Nephron progenitor cell (in vitro differentiated cells): ENCODE measurements at places on chromosomes 7 and 10.

DNA sequence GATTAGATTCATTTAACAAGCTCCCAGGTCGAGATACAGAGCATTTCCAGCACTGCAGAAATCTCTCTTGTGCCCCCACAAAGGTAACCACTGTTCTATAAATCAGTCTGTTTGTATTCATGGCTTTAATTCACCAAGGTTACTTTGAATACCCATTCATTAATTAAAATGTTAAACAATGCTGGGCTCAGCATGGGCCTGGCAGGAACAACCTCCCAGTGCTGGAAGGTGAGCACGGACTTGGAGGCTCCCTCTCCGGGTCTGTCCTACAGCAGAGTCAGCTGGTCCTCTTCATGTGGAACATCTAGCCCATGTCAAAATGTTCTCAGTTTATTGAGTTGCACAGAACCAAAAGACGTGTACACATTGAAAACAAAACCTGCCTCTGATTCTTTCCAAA, 15.6 kb upstream of the EFCAB10 start:
- peaks cover 11% of the 10 kb centered on the region for H3K4me1 ChIP-seq
- DNase-seq, result no peak
- no peak overlapping the region for H3K4me3 ChIP-seq
- no peak overlapping the region for H3K27ac ChIP-seq

DNA sequence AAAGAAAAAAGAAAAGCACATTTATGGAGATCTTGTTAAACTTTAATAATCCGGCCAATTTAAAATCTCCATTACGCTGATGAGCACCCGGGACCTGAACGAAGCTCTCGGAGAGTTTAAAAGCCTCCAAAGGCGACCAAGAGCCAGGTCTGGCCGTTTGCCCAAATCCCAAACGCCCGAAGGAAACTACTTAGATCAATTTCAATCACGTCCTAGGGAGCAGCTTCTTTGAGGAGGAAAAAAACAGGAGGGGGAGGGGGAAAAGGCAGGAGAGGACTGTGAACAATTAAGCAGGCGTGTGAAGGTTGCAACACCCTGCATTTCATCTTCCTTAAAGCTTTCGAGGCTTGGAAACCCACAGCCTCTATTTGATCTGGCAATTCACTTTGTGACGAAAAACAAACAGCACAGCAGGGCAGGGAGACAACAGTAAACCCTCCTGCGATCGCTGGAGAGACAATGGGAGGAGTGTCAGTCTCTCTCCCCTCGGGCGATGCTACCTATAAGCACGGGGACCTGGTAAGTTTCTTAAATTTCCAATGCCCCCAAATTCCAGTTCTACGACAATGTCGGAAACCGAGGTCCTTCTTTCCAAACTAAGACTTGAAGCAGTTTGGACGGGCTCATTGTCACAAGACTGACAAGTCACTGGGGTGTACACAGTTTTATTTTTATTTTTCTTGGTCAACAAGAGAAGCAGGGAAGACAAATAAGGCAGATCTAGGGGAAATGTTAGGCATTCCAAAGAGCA, 1.2 kb downstream of the KLF6 start:
- peak overlapping the region; percentile 98 for H3K4me3 ChIP-seq
- H3K27ac ChIP-seq, result peak overlapping the region; percentile 99
- H3K27me3 ChIP-seq, result no peaks in the 10 kb centered on the region

DNA sequence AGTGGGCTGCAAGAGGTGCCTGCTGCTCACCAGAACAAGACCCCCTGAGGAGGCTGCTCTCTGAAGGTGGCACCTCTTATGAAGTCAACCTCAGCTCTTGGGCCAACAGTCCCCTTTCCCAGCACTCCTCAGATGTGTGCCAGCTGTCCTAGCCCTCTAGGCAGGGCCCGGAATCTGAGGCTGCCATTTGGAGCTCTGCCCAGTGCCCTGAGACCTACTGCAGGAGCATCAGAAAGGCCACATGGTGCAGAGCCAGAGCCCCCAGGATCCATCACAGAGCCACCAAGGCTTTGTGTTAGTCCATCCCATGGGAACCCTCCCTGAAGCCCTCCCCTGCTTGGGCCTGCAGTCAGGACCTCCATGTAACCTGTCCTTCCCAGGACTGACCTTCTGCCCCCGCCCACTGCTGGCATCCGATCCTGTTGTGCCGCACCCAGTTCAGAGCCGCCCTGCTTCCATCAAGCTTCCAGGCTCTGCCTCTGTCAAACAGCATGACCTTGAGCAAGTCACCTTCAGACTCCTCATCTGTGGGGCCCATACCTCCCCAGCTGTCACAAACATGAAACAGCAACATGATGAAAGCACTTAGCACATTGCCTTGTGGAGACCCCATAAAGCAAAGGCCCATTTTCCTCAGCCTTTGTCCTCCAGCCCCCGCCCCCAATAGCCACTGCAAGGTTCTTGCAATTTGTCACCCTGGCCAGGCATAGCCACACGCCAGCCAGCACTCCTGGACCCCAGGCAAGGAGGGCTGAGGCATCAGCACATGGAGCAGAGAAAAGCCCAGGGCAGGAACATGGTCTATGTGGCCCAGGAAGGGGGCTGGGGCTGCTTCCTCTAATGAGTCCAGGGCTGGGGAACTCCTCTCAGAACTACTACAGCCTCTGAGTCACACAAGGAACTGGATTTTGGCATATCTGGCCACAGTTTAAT, 51.7 kb downstream of the GRID1 start:
- no peaks in the 10 kb centered on the region for H3K36me3 ChIP-seq
- H3K27ac ChIP-seq, result no peak overlapping the region
- H3K27me3 ChIP-seq, result peaks cover 14% of the 10 kb centered on the region

- H3K4me1 ChIP-seq, result peaks cover 40% of the 10 kb centered on the region
- DNase-seq, result peak; percentile 22
- no peaks in the 10 kb centered on the region for H3K27me3 ChIP-seq
- peak overlapping the region; percentile 80 for H3K4me3 ChIP-seq
- H3K36me3 ChIP-seq, result no peaks in the 10 kb centered on the region
Observed at GRCh38 chr10:26214551-26215395, 1.8 kb upstream of the GAD2 start.

- H3K27ac ChIP-seq, result no peak overlapping the region
- no peaks in the 10 kb centered on the region for H3K27me3 ChIP-seq
- no peak overlapping the region for H3K4me3 ChIP-seq
Observed at GRCh38 chr7:123028339-123028738, 32.8 kb upstream of the TAS2R16 start.
